CD4-positive, alpha-beta T cell treated with Interleukin-17A for 4 hours (primary cell): ENCODE measurements at places on chromosomes 7 and 10.

GRCh38 chr7:95527033-95527775 is 41.5 kb downstream of the ASB4 start:
- DNase-seq = no peak

GRCh38 chr7:125984795-125985194 is 1055.2 kb upstream of the POT1 start:
- DNase-seq = no peak

GRCh38 chr10:79129361-79129997 is 60.7 kb downstream of the ZMIZ1 start:
- no peak for DNase-seq

DNA sequence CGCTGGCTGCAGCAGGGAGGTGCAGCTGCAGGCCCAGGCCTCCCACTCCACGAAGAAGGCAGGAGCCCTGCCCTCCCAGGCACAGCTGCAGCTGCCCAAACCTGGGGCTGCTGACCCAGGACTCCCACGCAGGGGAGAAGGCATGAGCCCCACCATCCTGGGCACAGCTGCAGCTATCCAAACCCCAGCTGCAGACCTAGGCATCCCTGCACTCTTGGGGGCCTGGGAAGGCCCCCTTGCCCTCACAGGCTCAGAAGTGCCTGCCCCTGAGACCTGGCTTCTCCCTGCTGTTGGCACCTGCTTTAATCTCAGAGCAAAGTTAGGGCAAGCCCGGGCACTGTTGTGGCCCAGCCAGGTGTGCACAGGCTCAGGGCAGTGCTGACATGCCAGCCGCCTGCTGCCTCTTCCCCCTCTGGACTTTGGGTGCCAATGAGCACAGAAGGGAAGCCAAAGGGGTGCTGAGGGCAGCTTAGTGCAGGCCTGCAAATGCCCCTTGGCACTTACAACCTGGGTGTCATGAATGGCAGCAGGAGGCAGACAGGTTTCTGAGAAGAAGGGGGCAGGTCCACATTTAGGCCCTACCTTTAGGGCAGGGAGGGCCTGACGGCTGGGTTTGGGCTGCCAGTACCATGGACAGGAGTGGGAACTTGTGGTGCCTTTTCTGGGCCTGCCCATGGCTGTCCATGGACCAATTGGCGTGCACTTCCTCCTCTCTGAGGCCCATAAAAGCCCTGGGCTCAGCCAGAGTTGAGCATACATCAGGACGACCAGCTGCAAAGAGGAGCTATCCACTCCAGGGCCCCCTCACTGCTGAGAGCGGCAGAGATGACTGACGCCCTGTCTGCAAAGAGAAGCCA is 31.1 kb downstream of the CRTAC1 start:
- no peak for DNase-seq

GRCh38 chr7:2736411-2736914 is 48.5 kb downstream of the AMZ1 start:
- no peak for DNase-seq
